ENCODE measurements at places on chromosomes 4 and X.

- DNase-seq, result no peak
Observed at GRCh38 chrX:77640702-77641101, 145.3 kb downstream of the ATRX start.

DNA sequence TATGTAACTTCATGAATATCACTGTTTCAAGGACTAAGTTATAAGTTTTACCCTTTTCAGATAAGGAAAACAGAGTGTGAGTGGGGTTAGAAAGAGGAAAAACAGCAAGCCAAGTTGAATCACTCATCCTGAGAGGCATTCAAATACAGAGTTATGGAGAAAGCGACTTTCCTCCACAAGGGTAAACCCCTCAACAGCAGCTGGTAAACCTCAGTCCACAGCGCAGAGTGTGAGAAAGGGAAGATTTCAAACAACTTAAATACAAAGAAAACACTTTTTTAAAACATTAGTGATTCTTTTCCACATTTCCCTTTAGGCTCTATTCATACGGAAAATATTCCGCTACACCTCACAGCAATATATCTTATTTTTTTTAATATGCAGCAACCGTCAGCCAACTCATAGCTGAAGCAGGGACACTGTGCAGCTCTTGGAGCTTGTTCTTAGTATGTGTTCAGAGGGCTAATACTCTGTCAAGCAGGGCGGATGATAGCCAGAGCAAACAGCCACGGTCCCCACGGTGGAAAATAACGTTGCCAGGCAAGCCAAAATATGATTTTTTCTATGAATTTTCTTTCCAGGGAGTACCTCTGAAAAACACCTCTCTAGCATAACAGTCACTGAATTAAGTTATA is 488.9 kb upstream of the FAT1 start:
- DNase-seq, result no peak

- DNase-seq, result peak; percentile 14
Observed at GRCh38 chrX:55489314-55490009, at the start of gene USP51. Gene USP51 (minus strand): TSS chrX:55489848. CDS start chrX:55488939, 909 bp downstream.

- DNase-seq, result peak; percentile 24
Observed at GRCh38 chrX:149825424-149825823, 43.7 kb downstream of the MAGEA9 start.

- no peak for DNase-seq
Observed at GRCh38 chr4:54372951-54373350, 143.9 kb downstream of the PDGFRA start.

GRCh38 chr4:2259541-2260343 is 2.2 kb downstream of the MXD4 start:
- DNase-seq, result no peak

- no peak for DNase-seq
Observed at GRCh38 chr4:100539706-100540105, 21.9 kb upstream of the EMCN start.

- DNase-seq, result peak; percentile 32
Observed at GRCh38 chr4:70515367-70516250, 2.8 kb upstream of the AMTN start.

- DNase-seq, result no peak
Observed at GRCh38 chr4:79848329-79848728, 224.7 kb downstream of the ANTXR2 start.

GRCh38 chrX:10612215-10612614 is 8.2 kb downstream of the MID1 start:
- DNase-seq, result peak; percentile 70

- no peak for DNase-seq
Observed at GRCh38 chrX:44101281-44101680, 128.1 kb upstream of the NDP start.

DNA sequence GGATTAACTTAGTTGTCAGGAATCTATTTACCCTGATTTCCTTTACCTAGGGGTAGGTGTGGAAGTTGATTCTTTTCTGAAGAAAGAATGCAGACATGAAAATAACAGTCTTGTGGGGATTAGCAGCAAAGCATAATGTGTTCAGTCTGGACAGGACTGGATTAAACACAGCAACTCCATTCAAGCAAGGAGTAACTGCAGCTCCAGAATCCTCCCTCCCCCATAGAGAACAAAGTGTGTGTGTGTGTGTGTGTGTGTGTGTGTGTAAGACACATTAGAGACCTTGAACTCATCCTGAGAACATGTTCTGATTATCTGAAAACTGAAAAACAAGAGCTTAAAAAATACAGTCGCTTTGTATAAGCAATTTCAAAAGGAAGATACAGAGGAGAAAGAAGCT is 9.3 kb downstream of the C4orf54 start:
- no peak for DNase-seq

- DNase-seq, result no peak
Observed at GRCh38 chr4:47224361-47224760, 193.0 kb downstream of the GABRB1 start.

DNA sequence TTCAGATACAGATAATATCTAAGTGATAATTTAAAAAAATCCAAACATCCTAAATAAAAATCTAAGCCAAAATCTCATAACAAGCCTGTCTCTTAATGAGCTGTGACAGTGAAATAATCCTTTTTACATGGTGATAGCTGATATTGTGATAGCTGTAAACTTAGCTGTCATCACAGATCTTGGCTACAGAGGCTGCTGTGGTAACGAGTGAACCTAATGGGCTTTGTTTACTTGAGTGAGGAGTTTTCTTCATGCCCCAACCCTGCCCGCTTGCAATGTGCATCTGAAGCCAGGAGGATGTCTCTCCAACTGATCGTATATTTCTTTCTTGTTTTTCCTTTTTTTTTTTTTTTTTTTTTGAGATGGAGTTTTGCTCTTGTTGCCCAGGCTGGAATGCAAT is 41.5 kb upstream of the YTHDC1 start:
- DNase-seq, result no peak

DNA sequence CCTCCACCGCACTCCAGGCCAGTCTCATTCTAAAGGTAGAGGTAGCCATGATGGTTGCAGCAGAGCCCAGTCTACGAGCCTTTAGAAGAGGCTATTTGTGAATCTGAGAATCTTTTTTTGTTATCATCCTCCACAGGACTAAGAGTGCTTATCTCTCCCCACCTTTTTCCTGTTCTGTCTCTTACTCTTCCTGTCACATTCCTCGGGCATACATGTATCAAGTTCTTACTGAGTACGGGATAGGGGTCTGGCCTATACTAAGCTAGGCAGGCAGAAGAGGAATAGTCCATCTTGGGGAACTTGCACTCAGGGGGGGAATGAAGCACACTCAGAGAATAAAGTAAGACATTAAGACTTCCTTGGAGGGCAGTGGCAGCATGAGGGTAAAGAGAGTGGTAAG is 25.7 kb downstream of the LAS1L start:
- DNase-seq, result no peak

GRCh38 chrX:16804923-16805464 is 18.7 kb downstream of the TXLNG start:
- DNase-seq, result no peak

- no peak for DNase-seq
Observed at GRCh38 chr4:7331682-7332000, 103.1 kb downstream of the PSAPL1 start.

DNA sequence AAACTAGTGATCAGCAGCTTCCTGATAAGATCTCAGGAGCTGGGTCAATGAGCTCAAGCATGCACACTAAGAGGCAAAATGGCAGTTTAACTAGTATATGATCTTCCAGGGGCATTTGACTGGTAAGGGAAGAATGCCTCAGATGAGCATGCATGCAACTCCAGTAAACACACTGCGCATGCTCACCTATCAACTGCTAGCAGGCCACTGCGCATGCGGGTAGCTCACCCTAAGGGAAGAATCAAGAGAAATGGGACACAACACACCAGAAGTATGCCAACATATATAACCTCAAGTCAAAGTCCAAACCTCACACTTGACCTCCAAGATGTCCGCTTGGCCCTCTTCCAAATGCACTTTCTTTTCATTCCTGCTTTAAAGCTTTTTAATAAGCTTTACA is 1004.0 kb downstream of the ADGRL3 start:
- no peak for DNase-seq

DNA sequence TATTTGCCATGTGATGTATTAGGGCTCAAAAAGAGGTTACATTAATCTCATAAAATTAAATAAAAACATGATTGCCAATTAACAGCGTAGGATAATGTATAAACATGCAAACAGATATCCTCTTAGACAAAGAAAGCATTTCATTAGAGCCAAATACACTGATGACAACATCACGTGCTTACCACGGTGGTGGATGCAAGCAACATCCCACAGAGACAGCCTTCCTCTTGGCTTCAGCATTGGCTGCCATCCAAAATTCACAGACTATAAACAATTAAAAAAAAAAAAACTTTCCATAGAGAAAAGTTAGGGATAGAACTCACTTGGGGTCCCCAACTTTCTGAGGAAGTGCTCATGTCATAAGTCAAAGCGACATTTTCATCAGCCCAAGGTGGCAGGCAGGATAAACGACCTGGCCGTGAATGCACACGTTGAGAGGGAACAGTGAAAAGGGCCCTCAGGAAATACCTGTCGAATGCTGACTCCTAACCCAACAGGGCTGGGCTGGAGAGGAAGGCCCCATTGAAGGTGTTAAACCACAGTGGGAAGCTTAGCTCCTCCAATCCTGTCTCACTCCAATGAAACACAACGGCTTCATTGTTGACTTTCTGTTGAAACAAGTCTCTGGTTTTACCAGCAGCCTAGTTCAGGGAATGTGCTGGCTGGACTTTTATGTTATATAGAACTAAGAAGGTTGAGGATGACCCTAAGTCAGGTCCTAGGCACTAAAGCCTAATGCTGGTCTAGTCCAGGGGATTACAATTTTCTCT is 48.4 kb downstream of the IDS start:
- no peak for DNase-seq

GRCh38 chr4:153152501-153153338 is 51.5 kb upstream of the TRIM2 start:
- DNase-seq, result peak; percentile 38

DNA sequence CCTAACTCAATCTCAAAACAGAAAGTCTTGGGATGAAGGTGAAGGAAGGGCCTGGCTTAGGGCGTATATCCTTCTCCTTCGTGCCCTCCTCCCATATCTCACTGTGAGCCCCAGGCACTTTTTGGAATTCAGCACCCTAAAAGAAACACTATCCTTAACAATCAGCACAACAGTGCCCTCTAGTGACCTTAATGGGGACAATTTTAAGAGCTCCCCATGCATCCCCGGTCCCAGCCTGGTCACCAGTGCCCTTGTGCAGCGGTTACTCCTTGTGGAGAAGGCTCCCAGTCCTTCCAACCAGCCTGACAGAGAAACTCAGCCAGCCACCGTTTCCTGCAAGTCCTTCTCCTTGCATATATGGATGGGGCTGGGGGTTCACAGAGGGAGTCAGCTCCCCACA is 4.2 kb downstream of the PAK3 start:
- peak; percentile 25 for DNase-seq

All from EH (cell line).